ENCODE measurements at places on chromosomes 7 and 10.

DNA sequence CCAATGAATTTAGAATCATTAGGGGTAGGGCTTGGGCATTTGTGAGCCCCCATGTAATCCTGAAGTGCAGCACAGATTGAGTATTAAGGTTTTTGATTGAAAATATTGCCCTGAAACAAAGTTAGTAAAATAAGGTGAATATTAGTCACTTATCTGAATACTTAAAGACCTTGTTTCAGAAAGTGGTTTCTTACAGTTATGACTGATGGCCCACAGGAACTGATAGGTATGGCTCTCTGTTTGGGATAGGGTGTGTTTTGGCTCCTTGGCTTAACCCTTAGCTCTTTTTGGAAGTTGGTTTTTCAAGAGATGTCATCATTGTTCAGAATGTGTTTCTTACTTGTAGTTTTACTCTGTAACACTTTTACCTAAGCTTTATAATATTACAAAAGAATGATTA is 34.8 kb downstream of the MDFIC start:
- H3K4me3 ChIP-seq = no peak overlapping the region
- H3K36me3 ChIP-seq = no peaks in the 10 kb centered on the region
- no peak overlapping the region for H3K27ac ChIP-seq
- no peaks in the 10 kb centered on the region for H3K27me3 ChIP-seq

DNA sequence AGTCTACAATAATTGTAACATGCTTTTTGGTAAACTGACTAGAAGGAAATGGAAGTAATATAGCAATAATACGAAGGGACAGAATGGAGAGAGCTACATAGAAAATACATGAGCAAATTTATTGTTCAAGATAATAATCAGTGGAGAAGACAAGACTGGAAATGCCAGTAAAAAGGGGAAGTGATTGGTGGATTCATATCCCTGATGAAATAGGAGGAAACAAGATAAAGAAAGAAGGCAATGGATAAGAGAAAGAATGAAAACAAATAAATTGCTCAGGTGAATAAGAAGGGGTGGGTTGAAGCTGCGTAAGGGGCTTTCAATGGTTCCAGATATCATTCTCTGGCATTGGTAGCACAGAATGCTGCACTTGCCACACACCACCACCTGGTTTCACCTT is 135.9 kb downstream of the LRRN3 start:
- H3K36me3 ChIP-seq = no peaks in the 10 kb centered on the region
- H3K4me1 ChIP-seq = peaks cover 4% of the 10 kb centered on the region
- no peak for DNase-seq
- H3K27ac ChIP-seq = no peak overlapping the region

- H3K27me3 ChIP-seq = no peaks in the 10 kb centered on the region
- no peak within 1 kb of the TSS for H3K4me3 ChIP-seq
- no peaks in the 10 kb centered on the region for H3K4me1 ChIP-seq
These were observed at the start of gene PIK3CG for GRCh38 chr7:106865130-106866041. TSS of gene PIK3CG (plus strand) at chr7:106865282. CDS start at chr7:106867562, 2,280 bp downstream.

- no peak overlapping the region for H3K4me3 ChIP-seq
- H3K4me1 ChIP-seq = no peaks in the 10 kb centered on the region
- no peaks in the 10 kb centered on the region for H3K27me3 ChIP-seq
These were observed 448.4 kb upstream of the COBL start for GRCh38 chr7:51764976-51765375.

DNA sequence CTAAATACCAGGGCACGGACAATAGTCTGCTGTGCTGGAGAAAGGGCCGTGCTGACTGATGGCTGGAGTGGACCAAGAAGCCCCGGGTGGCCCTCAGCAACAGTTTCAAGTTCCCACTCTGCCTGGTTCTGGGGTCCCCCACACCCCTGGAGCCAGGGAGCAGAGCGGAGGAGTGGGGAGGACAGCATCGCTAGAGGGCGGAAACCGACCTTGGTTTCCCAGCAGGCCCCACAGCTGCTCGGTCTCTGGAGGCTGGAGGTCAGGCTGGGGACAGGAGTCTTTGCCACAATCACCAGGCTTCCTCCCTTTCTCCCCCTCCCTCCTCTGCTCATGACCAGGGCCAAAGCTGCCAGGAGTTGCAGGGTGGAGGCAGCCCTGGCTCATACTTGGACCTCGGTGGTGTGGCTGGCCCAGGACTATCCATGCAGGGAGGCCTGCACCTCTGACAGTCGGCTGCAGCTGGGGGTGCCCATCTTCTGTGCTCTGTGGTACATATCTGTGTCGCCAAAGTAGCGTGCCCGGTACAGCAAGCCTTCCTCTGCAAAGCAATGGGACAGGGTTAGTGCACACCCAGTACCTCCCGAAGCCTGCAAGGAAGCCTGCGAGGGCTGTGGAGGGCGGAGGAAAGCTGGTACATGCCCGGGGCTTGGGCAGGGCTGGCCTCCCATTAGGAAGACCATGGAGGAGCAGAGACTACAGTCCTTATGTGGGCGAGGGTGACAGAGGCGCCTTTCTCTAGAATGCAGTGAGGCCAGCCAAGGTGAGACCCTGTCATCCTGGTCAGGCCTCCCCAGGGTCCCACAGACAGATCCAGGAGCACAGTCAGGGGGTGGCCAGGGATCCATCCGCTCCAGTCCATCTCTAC is 19.1 kb downstream of the DNAJB12 start:
- no peak for DNase-seq
- H3K4me1 ChIP-seq = peaks cover 40% of the 10 kb centered on the region
- peak overlapping the region; percentile 59 for H3K27ac ChIP-seq
- no peaks in the 10 kb centered on the region for H3K27me3 ChIP-seq
- H3K4me3 ChIP-seq = peak overlapping the region; percentile 4
- peaks cover 23% of the 10 kb centered on the region for H3K36me3 ChIP-seq

GRCh38 chr10:110818311-110819256 is 53.1 kb upstream of the PDCD4 start:
- no peaks in the 10 kb centered on the region for H3K27me3 ChIP-seq
- H3K4me1 ChIP-seq = peaks cover 23% of the 10 kb centered on the region
- H3K27ac ChIP-seq = no peak overlapping the region
- no peak for DNase-seq
- no peak overlapping the region for H3K4me3 ChIP-seq

DNA sequence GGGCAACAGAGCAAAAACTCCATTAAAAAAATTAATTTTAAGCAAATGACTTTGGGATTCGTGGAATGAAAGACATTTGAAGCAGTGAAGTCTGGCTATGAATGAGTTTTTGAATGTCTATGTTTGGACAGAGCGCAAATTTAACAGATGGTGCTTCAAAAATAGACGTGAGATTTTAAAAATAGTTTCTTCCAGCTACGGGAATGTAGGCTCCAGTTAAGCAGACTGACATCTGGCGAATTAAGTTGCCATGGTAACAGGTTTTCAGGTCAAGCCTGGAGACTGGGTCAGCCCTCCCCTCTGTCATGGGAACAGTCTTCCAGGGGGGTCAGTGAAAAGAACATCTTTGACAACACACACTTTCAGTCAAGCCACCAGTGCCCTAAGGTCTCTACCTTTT is 62.0 kb downstream of the MYOF start:
- H3K27ac ChIP-seq = peak overlapping the region; percentile 67
- no peak overlapping the region for H3K4me3 ChIP-seq
- H3K36me3 ChIP-seq = no peaks in the 10 kb centered on the region
- H3K27me3 ChIP-seq = no peaks in the 10 kb centered on the region
